ENCODE measurements at places on chromosomes 7 and 10.

GRCh38 chr7:159064816-159065510, 79.7 kb downstream of the VIPR2 start:
- DNase-seq, result no peak

GRCh38 chr7:15681186-15681585, 5.3 kb downstream of the MEOX2 start:
- no peak for DNase-seq

GRCh38 chr7:10939237-10939910, 34.3 kb upstream of the PHF14 start:
- no peak for DNase-seq

DNA sequence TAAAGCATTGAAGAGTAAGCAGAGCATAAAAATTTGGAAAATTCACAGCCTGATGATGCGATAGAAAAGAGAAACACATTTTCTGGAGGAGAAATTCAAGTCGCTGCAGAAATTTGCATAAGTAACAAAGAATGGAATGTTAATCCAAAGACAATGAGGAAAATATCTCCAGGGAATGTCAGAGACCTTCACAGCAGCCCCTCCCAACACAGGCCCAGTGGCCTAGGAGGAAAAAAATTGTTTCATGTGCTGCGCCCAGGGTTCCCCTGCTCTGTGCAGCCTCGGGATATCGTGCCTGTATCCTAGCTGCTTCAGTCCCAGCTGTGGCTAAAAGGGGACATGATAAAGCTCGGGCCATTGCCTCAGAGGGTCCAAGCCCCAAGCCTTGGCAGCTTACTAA, 206.8 kb downstream of the TPK1 start:
- no peak for DNase-seq

DNA sequence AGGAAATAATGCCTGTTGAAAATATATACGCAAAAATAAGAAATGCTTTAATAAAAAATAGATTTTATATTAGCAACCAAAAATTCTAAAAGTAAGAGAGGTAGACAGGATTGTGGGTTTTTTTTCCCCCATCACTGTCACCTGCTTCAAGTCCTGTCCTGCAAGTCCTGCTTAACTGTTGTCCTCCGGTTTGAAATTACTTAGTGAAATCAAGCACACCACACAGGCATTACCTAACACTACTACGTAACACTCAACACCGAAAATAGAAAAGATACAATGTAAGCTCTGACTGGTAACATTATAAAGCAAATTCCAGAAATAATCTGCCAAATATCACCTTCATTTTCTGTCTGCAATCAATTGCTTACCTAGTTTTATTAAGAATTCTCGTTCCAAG, 90.9 kb downstream of the UPF2 start:
- DNase-seq, result no peak

- DNase-seq, result no peak
Observed at GRCh38 chr10:95832216-95833041, 75.3 kb upstream of the CC2D2B start.

DNA sequence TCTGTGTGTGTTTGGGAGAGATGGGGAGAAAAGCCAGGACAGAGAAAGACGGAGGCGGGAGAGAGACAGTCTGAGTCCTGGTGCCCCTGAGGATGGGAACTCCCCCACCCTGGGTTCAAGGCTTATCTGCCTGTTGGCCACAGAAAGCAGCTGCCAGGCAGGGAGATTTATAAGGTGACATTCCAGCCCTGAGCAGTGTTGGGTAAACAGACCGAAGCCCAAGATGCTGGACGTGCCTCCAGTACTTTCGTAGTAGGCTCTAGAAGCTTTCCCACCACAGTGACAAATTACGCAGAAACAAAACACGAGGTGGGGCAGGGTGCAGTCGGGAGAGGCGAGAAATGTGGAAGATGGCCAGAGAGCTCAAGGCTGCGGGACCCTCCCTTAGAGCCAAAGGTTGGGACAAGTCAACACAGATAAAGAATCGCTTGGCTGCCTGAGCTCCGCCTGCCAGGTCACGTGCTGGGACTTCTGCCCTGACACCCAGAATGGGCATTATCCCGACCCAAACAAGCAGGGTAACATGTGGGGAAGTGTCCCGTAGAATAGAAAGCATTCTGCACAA, 41.1 kb downstream of the CCDC3 start:
- DNase-seq, result peak; percentile 30

DNA sequence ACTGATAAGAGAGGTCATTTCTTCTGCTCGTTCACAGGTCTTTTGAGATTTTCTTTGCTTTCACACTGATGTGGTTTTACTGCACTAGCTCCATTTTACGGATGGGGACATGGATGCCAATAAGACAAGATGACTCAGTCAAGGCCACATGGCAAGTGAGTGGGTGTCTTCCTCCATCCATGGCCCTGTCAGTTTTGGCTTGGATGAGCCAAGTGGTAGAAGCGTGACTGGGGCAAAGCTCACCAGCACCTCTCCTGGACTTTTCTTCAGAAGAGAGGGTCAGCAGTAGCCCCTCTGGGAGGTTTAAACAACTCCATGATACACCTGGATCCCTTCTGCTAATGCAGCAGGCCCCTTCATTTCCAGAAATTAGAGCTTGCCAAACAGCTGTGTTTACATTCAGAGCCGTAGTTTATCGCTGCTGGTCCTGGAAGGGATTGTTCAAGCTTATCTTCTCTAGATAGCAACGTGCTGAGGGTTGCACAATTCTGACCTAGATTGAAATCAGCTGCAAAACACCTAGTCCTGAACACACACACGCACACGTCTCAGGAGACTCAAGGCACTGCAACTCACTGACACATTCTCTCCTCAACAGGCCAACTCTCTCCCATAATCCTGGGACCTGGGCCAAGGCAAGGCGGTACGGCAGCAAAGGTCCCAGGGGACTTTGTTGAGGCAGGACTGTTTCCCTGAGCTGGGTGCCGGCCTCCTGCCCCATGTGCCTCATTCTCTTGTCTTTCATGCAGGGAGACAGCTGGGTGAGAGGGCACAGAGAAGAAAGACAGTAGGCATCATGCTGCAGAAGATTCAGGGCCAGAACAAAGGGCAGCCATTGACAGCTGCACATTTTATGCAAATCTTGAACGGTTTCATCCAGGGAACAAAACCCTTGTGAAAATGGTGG, 14.2 kb upstream of the PDCD4 start:
- DNase-seq, result peak; percentile 87

DNA sequence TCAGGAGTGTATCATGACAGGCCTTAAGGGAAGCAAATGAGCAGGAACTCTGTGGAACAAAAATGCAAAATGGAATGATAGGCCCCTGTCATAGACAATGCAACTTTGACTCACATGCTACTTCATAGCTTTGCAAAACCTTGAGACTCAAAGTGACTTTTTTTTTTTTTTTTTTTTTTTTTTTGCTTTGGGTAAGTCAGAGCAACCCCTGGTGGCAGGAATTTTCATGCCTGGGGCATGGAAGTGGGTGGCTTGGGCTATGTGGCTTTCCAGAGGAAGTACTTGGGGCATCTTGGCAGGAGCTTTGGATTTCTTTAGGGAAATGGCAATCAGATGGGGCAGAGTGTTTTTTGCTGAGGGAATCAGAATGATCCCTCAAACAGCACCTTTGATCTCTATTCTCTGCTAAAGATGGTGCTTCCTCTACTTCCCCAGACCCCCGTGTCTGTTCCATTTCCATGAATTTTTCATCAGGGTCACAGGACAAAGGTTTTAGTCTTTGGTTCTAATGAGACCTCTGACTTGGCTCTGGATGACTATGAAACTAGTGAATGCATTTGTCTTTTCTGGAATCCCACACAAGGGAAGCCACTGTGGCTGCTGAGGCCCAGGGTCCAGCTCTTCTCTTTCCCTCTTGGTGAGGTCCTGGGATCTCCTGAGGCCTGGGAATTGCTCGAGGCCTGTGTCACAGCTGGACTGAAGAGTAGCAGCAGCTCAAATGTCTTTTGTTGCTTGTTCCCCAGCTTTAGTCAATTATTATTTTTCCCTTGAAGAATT, 62.8 kb downstream of the TACC2 start:
- DNase-seq, result peak; percentile 63

- no peak for DNase-seq
Observed at GRCh38 chr7:113657603-113658002, 261.2 kb downstream of the PPP1R3A start.

DNA sequence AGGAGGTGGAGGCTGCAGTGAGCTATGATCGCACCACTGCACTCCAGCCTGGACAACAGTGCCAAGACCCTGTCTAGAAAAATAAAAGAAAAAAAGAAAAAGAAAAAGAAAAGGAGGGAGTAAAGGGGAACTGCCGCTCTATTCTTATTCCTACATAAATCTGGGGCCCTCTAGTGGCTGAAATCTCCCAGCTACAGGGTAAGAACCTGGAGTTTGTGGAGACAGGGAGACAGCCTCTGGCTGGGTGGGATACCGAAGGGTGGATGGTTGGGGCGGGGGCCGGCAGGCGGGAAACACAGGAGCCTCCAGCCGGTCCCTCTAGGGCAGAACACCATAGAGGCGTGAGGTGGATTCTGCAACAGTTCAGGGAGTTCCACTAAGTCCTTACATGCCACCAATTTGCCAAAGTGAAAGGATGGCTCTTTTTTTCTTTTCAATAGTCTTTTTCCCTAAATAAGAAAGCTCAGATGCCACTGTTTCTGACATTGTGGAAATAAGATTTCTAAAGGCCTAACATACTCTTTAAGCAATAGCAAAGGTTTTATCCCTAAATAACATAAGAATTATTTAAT, 117.3 kb downstream of the SVIL start:
- DNase-seq, result no peak

GRCh38 chr10:119061352-119061751, 19.3 kb downstream of the EIF3A start:
- no peak for DNase-seq

- no peak for DNase-seq
Observed at GRCh38 chr10:78248651-78249464, 215.2 kb downstream of the RPS24 start.

DNA sequence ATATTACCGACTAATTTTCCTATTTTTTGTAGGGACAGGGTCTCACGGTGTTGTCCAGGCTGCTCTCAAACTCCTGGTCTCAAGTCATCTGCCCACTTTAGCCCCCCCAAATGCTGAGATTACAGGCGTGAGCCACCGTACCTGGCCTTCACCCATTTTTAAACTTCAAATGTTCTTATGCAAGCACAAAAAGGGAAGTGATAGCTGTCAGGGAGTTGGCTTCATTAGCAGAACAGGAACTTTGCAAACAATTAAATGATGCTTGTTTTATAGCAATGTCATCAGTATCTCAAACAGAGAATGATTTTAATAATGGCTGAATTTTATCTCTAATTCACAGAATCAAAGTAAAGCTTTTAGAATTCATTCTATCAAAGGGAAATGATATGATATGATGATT, 49.8 kb upstream of the FAM171A1 start:
- DNase-seq, result no peak

- no peak for DNase-seq
Observed at GRCh38 chr10:127600479-127600878, 51.4 kb downstream of the NPS start.

DNA sequence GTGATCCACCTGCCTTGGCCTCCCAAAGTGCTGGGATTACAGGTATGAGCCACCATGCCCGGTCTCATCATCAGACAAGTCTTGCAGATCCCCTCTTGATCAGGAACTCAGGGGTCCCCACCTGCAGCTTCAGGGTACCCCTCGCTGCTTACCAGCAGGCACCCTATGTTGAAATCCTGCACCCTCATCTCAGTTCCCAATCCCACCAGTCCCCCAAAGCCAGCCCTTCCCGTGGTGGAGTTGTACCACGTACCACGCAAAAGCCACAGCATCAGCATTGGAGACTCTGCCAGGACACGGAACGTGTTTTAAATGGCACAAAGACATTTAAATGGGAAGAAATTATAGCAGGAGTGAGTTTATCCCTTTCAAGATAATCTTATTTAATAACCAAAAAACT, 202.0 kb downstream of the CUX1 start:
- DNase-seq, result no peak

- no peak for DNase-seq
Observed at GRCh38 chr7:97003262-97004246, 1.8 kb upstream of the DLX6 start.

GRCh38 chr7:7317850-7318249, 135.5 kb downstream of the C1GALT1 start:
- no peak for DNase-seq

GRCh38 chr10:110547139-110547761, 20.2 kb upstream of the SMC3 start:
- no peak for DNase-seq

DNA sequence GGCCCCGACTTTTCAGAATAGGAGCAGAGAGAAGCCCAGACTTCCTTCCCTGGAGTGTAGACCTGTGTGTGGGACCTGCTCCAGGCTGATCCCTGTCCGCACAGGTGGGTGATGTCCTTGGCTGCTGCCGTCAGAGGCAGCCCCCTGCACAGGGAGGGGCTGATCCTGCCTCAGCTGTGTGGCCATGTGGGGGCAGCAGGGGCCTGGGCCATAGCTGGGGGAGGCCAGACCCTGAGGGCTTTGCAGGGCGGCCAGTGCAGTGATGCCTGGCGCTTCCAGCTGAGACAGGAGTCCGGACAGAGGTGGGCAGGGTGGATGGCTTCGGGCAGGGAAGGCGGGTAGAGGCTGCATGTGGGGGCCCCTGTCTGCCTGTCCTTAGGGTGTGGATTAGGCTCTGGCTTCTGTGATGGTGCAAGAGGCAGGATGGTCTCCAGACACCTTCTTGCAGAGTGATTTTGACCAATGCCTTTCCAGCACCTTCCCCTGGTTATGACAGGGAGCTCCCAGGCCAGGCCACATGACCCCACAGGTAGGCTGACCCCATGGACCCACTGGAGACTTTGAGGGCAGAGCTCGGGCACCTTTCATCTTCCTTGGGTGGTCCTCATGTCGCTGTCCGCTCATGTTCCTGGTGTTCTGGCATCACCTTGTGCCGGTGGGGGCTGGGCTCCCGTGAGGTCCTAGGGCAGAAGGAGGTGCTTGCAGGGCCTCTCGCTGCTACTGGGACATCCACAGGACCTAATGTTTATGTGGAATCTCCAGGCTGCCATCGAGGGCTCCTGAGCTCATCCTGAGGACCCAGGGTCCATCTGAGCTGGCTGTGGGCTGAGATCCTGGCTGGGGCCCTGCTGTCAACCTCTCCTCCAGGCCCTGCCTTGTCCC, 141.5 kb downstream of the ADCY1 start:
- peak; percentile 50 for DNase-seq

DNA sequence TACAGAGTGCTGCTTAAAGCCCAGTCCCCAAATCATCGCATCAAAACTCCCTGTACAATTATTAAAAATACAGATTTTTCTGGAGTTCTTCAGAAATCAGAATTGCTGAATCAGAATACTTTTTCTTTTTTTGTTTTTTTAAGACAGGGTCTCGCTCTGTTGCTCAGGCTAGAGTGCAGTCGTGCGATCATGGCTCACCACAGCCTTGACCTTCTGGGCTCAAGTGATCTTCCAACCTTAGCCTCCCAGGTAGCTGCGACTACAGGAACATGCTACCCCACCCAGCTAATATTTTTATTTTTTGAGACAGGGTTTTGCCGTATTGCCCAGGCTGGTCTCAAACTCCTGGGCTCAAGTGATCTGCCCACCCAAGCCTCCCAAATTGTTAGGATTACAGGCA, 3.9 kb downstream of the BBIP1 start:
- no peak for DNase-seq

- no peak for DNase-seq
Observed at GRCh38 chr7:111784296-111784695, 222.0 kb upstream of the IMMP2L start.

- no peak for DNase-seq
Observed at GRCh38 chr10:121369616-121370015, 228.6 kb downstream of the FGFR2 start.

GRCh38 chr7:1029637-1030443, 14.5 kb upstream of the GPR146 start:
- DNase-seq, result peak; percentile 48
